ENCODE measurements at places on chromosomes 2 and 18.

- no peak for DNase-seq
These were observed 256.9 kb upstream of the DDX18 start for GRCh38 chr2:117557626-117558025.

- DNase-seq, result no peak
These were observed 1603.6 kb upstream of the NXPH2 start for GRCh38 chr2:140383781-140384180.

DNA sequence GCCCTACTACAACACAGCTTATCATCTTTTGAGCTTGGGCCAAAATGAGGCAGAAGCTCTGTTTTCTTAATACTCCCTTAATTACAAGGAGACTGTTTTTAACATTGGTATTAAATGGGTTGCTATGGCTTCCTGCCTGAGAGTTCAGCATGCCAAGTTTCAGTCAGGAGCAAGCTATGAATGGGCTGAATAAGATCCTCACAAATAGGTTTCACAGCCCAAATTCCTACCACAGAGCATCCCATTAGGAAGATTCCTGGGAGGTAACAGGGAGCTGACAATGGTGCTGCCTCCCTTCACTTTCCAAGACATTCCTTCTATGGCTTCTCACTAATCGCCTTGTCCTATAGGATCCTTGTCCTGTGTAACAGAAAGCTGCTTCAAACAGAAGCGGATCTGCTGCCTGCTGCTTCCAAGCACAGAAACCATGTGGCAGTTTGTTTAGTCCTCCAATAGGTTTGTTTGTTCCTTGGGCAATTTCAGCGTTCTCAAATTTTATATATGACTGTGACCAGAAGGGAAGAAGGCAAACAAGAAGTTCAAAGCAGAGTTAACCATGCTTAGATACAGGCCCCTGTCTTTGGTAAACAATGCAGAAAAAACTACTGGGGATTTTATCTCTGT, 70.9 kb downstream of the NCKAP5 start:
- peak; percentile 51 for DNase-seq

- peak; percentile 64 for DNase-seq
These were observed 171.2 kb upstream of the GLI2 start for GRCh38 chr2:120564213-120565094.

- DNase-seq, result no peak
These were observed 124.2 kb upstream of the ZNF516 start for GRCh38 chr18:76619261-76619620.

- DNase-seq, result no peak
These were observed 189.1 kb downstream of the EIPR1 start for GRCh38 chr2:3188405-3188946.

GRCh38 chr2:44139741-44140140, 28.9 kb upstream of the PPM1B start:
- DNase-seq, result no peak

DNA sequence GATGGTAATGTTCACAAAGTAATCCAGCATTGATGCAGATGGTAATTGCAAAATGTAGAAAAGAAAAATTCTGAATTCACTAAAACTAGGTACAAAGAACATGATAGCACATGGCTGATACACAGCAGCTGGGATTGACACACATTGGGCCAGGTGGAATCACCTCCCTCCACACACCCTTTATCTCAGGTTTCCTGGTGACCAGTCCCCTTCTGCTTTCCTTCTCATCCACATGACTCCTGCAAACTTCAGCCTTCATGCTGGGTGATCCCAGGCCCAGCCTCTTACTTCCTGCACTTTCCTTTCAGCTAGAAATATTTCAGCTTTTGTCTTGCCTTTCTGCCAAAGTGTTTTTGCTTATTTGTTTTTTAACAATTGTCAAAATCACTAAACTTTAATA, 246.9 kb downstream of the LNPK start:
- DNase-seq, result no peak

DNA sequence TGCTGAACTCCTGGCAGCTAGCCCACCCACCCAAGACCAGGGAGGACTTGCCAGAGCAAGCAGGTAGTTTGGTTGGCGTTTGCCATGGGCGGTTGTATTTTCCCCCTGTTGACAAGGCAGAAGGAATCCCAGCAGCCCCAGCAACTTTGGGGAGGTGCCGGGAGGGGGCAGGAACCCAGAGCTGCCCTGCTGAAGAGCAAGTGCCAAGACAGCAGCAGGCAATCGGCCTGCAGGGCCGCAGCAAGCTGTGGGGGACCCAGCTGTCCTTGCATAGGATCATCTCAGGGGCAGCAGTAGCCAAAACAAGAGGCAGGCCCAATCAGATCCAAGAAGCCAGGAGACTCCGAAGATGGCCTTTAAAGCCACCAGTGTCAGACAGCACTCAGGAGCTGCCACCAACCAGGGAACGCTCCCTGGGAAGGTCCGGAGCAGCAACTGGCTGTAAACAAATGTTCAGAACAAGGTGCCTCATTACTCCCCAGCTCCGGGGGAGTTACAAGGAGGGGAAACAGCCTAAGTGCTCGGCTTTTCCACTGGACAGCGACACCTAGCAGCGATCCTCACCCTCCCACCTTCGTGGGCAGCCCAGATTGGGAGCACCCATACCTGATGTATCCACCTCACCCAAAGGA, 2.1 kb downstream of the ST8SIA5 start:
- DNase-seq, result no peak

DNA sequence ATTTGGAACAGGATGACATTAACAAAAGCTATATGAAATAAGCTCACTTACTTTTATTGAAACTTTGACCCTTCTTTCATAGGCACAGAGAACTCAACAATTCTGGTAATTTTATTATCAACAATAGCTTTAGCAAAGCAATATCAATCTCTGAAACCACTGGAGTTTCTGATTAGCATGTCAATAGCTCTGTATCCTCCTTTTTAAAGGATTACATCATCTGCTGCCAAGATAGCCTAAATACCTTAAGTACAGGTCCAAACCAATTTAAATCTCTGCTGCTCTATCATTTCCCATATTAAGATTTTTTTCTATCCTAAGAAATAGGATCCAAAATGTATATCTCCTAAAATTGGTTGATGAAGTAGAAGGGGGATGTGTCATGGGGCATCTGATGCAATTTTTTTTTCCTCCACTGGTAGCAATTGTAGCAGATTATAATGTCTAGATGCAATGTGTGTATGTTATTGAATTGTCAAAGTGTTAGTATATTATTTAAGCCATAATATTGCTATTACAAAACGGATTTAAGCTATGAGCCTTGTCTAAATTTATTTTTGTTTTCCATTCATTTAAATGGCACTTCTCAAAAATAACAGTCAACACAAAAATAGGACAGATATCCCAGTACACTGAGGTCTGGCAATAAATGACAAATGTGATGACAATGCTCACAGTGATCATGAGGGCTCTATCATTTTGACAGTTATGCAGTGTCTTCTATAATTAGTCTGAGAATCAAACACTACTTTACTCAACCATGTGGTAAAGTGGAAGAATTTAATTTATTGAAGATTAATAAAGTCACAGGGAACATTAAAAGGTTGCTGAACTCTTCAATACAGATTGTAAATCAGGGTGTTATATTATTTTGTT, 328.4 kb downstream of the CDH7 start:
- DNase-seq, result no peak

GRCh38 chr2:2060431-2060830, 270.6 kb downstream of the MYT1L start:
- no peak for DNase-seq

Data from retinal pigment epithelial cell (primary cell).